ENCODE measurements at places on chromosomes 3 and 15. TPM values are rescaled to one million over a fixed set of nuclear protein-coding genes. Genes with fewer than 3 reads are reported as not detected.

Gene SKOR1
- total RNA-seq, result under 0.01 TPM

Gene SPINT1
- total RNA-seq, result not detected

Gene CPN2
- total RNA-seq, result not detected

Gene SLC26A6
- 30.7 TPM for total RNA-seq

Gene IL17RE
- 13.9 TPM for total RNA-seq

Gene CIP2A
- total RNA-seq, result 39.9 TPM

Gene MORC1
- total RNA-seq, result not detected

Gene KCNMB3
- 1.8 TPM for total RNA-seq

Gene CAMK2N2
- total RNA-seq, result not detected

Gene CCDC54
- not detected for total RNA-seq
